NT2/D1 (cell line): ENCODE measurements at places on chromosomes 4 and X.

- no peak for DNase-seq
Observed at GRCh38 chr4:70291341-70291740, 43.4 kb upstream of the CABS1 start.

DNA sequence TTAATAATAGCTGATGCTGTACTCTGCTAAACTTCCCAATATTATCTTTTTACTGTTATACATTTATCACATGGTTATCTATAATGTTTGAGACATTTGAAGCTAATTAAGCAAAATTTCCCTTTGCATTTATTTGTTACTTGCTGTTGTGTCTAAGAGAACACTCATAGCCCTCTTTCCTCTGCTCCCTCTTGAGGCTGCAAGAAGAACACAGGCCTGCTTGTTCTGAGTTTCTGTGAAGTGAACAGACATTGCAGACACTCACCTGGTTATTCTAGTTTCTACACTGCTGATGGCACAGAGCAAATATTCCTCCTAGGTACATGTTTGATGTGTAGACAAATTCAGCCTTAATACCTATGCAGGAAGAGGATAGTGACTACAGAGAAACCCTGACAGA is 367.8 kb downstream of the GASK1B start:
- no peak for DNase-seq

- DNase-seq = no peak
Observed at GRCh38 chr4:6115342-6115741, 85.0 kb downstream of the JAKMIP1 start.

- DNase-seq = no peak
Observed at GRCh38 chr4:76535603-76536372, 100.8 kb downstream of the SHROOM3 start.

DNA sequence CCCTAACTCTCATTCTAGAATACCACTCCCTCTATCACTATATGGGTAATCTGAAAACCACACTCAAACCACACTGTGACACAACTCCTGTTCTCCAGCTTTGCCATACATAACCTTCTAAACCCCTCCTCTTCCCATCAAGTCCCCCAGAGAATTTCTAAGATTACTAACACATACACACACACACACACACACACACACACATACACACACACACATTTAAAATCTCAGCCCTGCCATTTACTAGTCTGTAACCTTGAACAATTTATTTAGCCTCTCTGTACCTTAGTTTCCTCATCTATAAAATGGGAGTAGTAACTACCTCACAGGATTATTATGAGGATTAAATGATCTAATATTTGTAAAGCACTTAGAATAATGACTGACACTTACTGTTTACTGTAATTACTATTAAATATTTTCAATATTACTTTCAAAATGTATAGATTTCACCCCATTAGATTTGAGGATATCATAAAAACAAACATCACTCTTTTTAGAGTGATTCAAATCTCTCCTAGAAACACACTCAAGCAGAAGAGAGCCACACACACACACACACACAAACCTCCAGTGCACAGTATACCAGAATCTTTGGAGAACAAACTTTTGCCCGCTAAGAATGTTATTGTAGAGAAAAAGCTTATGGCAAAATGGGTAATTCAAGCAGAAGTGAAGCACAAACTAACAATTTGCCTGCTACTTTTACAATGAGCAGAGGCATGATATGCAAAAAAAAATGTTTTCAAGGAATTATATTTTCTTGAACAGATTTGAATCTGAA is 3.8 kb downstream of the ANKRD50 start:
- no peak for DNase-seq

DNA sequence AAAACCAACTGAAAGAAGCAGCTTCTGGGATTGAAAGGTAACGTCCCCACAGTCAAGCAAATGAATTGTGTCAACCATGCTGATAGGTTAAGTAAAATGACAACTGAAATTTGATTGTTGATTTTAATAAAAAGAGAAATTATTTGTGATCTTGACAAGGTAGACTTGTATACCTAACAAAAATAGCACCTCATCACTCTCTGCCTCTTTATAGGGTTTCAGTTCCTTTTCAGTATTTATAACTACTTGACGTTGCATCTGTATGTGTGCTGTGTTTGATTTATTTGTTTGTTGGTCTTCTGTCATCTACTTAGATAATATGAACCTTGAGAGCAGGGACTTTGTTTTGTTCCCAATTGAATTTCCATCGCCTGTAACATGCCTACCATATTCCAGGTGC is 7.9 kb upstream of the PPP3CA start:
- no peak for DNase-seq
